NCI-H146 (cell line): ENCODE measurements at places on chromosomes 1 and 21.

DNA sequence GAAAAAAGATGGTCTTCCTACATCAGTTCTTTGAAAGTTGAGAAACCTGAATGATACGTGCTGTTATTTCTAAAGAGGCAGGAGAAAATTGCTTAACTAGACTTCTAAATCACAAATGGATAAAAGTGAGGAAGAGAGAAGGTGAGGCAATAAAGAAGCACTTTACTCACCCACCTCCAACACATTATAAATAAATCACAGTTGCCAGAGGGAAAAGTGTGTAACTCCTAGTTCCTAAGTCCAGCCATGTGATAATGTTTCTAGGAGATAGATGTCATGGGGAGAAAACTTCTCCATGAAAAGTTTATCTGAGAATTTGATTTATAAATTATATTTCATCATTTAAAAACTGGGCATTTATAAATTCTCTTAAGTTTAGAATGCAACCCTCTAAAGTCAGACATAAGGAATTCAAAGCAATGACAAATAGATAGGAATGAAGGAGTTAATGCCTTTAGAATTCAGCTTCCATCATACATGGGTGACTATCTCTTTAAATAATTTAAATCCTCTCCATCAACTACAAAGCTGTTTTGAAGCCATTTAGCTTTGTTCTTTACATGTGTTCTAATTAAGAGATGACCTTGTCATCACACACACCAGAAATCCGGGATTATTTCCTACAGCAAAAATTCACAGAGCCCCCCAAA lies 60.0 kb downstream of the NRIP1 start:
- DNase-seq: no peak

DNA sequence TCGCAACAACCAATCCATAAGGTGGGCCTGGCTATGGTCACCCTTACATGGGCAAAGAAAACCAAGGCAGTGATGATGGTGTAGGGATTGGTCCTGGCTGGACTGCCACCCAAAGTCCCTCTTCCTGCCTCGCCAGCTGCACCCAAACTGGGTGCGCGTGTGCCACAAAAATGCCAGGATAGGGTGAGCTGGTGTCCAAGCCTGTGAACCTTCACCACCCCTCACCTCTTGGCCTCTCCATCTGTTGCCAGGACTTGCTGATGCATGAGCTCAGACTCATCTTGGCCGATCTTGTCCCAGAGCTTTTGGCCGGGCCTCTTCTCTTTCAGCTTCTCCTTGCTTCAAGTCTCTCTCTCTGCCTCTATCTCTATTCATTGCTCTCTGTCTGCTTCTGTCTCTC lies 41.8 kb downstream of the FOXD2 start:
- DNase-seq: no peak

DNA sequence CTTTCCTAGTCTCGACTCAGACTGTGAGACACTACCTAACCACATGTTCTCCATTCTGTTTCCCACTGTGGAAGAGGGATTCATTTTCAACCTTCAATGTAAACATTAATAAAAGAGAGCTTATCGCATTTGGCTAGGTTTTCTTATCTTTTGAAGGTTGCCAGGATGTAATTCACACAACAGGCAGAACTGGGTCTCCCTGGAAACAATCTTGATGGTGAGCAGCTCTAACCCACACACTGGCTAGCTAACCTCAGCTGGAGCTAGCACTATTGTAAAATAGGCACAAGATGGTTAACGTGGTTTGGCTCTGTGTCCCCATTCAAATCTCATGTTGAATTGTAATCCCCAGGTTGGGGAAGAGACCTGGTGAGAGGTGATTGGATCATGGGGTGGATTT lies 75.1 kb downstream of the ZSCAN20 start:
- DNase-seq: no peak

DNA sequence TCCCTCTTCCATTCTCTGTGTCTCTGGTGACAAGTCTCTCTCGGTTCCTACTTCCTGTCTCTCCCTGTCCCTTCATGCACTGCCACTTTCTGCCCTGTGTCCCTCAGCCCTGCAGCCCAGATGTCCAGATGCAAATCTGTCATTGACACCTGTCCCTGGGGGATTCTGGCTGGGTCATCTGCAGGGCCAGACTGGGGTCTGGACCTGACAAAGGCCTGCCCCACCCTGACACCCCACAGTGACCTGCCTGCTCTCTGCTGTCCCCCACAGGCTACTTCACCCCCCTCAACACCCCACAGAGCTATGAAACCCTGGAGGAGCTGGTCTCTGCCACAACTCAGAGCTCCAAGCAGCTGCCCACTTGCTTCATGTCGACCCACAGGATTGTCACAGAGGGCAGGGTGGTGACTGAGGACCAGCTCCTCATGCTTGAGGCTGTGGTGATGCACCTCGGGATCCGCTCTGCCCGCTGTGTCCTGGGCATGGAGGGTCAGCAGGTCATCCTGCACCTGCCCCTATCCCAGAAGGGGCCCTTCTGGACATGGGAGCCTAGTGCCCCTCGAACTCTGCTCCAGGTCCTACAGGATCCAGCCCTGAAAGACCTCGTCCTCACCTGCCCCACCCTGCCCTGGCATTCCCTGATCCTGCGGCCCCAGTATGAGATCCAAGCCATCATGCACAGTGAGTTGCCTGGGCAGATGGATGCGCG lies 7.2 kb downstream of the THEMIS2 start:
- no peak for DNase-seq

GRCh38 chr1:60563777-60564535 lies 490.4 kb upstream of the C1orf87 start:
- no peak for DNase-seq

DNA sequence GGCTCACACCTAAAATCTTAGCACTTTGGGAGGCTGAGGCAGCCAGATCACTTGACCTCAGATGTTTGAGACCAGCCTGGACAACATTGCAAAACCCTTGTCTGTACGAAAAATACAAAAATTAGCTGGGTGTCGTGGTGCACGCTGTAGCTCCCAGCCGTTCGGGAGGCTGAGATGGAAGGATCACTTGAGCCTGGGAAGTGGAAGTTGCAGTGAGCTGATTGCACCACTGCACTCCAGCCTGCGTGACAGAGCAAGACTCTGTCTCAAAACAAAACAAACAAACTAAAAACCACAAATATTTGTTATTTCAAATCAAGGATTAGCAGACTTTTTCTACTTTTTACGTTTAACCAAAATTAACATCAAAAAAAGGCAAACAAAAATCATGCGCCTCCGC lies 31.3 kb downstream of the INKA2 start:
- DNase-seq: no peak

- no peak for DNase-seq
Observed at GRCh38 chr1:166588741-166589140, 250.5 kb upstream of the POGK start.

DNA sequence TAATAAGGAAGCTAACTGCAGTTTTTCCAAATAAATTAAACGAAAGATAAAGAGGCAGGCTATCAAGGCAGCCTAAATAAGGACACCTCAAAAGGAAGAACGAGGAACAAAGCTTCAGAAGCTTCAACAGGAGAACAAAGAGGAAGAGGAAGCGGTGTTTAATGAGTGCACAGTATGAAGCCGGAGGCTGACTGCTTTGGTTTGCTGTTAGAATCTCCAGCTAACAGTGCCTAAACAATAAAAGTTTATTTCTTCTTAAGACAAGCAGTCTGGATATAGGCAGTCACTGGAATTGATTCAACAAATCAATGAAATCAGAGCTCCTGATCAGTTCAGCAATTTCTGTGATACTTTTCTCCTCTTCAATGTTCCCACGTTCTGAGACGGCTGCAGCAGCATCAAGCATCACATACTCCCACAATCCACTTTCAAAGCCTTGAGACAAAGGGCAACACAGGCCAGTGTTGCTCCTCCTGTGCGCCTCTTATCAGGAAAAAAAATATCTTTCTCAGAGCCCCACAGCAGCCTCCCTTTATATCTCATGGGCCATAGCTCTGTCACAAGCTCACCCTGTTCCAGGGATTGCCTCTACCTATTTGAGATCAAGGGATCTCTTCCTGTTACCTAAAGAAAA lies 365.6 kb upstream of the ST6GALNAC5 start:
- DNase-seq: peak; percentile 36

DNA sequence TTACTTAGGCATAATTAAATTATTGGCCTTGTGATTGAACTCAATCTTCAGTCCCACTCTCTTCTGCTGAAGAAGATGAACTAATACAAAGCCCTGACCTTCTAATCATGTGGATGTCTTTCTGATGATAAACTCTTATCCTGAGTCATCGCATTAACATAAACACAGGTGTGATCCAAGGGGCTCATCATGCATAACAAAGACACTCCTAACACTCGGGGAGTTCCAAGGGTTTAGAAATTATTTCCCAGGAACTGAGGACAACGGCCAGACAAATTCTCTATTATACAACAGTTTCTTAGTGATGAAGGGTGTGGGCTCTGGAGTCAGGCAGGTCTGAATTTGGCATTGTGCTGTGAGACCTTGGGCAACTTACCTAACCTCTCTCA lies 18.0 kb downstream of the DUSP10 start:
- DNase-seq: no peak

DNA sequence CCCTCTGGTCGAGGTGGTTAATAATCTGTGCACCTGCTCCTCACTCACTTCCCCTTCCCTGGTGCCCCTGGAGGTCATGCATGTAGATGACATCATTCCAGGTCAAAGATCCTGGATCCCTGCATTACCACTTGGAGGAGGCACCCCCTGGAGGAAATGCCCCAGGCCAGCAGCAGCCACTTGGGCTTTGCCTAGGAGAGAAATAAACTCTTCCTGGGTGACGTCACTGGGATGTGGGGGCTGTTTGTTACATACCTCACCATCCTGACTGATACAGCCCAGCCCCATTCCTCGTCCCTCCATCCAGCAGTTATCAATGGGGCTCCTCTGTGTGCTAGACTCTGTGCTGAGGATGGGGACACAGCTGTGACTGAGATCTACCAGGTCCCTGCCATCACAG lies 433.6 kb downstream of the PTPRU start:
- no peak for DNase-seq

DNA sequence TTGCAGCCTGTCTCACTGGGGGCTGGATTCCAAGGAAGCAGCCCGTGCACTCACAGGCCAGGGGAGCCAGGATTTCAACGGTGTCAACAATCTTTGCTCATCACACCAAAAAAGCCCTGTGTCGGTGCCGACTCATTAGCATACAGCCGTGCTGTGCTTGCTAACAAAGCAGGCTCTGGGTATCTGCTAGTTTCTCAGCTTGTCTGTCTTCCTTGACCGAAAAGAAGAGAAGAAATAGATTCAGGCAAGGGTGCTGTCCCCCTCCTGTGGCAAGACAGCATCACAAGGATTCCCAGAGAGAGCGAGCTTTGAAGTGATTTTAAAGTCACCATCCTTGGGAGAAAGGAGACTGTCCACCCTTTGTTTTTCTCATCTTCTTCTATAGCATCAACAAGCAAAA lies 214.7 kb downstream of the SDCCAG8 start:
- peak; percentile 79 for DNase-seq

DNA sequence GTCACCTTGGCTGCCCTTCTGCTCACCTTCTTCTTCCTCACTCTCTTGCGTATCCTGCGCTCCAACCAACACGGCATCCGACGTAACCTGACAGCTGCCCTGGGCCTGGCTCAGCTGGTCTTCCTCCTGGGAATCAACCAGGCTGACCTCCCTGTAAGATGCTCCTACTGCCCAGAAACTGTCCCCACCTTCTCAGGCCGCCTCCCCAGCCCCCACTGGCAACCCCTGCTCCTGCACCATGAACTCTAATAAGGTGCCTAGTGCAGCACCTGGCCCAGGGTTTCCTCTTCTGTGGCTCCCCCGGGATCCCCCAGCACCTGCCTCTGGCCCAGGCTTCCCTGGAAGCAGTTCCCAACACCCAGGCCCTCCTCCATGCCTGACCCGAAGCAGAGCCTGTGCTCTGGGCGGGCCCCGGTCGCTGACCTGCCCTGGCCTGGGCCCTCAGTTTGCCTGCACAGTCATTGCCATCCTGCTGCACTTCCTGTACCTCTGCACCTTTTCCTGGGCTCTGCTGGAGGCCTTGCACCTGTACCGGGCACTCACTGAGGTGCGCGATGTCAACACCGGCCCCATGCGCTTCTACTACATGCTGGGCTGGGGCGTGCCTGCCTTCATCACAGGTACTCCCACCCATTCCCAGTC lies 12.8 kb downstream of the PSRC1 start:
- DNase-seq: no peak

GRCh38 chr1:17094664-17095063 lies 24.6 kb downstream of the PADI2 start:
- no peak for DNase-seq

- DNase-seq: no peak
Observed at GRCh38 chr1:44557778-44558177, 116.5 kb downstream of the TMEM53 start.

DNA sequence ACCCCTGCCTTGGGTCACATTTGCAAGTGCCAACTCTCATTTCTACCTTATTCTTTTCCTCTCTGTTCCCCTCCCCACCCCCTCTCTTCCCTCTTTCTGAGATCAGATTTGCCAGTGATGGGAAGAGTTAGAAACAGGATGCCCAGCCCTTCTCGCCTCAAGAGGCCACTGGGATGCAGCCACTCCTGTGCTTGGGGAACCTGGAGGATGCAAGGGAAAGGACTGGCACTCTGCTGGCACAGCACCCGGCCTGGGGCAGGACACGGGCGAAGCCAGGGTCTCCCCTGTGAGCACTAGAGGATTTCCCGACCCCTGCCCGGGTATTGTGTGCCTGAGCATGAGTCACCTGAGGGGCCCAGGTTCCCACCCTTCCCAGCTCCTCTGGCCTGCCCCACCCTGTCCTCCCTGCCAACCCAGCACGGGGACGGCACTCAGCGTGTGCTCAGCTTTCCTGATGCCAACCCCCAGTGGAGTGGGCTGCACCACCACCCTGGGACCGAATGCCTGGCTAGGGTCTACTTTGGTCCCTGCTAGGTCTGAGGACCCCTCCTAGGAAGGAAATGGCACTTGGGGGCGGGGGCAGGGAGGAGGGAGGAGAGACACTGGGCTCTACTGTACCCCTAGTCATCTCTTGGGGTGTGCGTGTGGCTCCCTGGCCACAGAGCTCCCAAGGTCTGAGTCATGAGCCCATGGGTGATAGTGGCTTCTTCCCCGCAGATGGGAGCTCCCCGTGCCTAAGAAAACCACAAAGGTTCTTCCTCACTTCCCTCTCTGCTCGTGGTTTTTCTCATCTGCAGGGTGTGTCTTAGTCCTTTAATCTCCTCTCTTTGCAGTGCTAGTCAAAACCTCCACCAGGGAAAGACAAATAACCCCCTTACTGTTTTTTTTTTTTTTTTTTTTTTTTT lies 12.4 kb downstream of the LMNA start:
- no peak for DNase-seq

GRCh38 chr1:190353538-190354101 lies 124.0 kb downstream of the BRINP3 start:
- DNase-seq: no peak

DNA sequence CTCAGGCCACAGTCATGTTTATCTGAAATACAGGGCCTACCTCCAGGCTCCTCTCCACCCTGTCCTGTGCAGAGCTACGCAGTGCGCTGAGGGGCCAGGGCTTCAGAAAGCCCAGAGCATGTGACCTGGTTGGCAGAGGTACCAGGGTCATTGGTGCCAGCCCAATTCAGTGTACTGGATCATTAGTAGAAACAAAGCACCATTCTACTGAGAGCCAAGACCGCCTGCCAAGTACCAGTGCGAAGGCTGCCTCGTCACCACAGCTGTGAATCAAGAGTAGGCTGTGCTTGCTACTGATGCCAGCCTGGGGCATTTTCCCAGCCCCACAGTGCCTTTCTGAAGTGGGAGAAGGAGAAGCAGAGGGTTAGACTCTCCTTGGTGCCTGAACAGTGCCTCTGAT lies 59.8 kb downstream of the CAPN9 start:
- no peak for DNase-seq
